Vein endothelial cell (primary cell): ENCODE measurements at places on chromosomes 12 and 14. TPM values are rescaled to one million over a fixed set of nuclear protein-coding genes. Genes with fewer than 3 reads are reported as not detected.

The OR4N5 gene
- total RNA-seq, result not detected in 2 replicates

The PPM1H gene
- total RNA-seq, result 2.3 and 4.3 TPM in 2 replicates

The C14orf132 gene
- 0.98 and 5.3 TPM in 2 replicates for total RNA-seq

The TBC1D30 gene
- 14.0 and 20.1 TPM in 2 replicates for total RNA-seq

The PPP1R36 gene
- total RNA-seq, result 0.65 and 0.67 TPM in 2 replicates

The PRORP gene
- total RNA-seq, result 43.8 and 57.2 TPM in 2 replicates

The RPL10L gene
- not detected in 2 replicates for total RNA-seq

The ATN1 gene
- 14.9 and 17.3 TPM in 2 replicates for total RNA-seq
